ENCODE measurements at places on chromosomes 11 and 22.
A peak's percentile ranks its signal among the peaks of the same experiment; 100 is the strongest.

DNA sequence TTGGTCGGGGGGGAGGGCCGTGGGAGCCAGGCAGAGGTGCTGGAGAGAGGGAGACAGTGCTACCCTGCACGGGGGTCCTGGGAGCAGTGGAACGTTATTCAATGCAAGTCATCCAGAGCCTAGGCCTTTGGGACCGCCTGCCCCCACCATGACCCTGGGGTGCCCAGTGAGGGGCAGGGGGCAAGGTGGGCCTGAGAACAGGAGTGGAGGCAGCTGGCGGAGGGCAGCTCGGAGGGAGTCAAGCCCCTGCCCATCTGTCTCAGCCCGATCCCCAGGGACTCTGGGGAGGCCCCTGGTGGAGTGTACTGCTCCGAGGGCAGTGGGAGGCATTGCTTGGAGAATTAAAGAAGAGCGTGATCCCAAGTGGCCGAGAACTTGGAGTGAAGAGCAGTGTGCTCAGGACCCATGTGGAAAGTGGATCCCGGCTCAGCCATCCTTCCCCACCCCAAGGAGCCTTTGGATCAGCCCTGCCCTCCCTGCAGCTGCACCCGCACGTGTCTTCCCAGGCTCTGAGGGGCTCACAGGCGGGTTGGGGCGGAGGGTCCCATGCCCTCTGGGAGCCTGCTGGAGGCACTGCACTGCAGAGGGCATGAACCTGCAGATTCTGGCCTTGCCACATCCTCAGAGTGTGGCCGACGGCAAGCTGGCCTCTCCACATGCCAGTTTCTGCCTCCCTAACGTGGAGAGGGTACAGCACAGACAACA is 34.0 kb upstream of the SMIM38 start:
- no peak for ATAC-seq

- ATAC-seq = no peak
These were observed 2.8 kb upstream of the RPS19BP1 start for GRCh38 chr22:39535357-39535725.

GRCh38 chr11:86039094-86039493 is 29.8 kb downstream of the PICALM start:
- ATAC-seq = no peak

DNA sequence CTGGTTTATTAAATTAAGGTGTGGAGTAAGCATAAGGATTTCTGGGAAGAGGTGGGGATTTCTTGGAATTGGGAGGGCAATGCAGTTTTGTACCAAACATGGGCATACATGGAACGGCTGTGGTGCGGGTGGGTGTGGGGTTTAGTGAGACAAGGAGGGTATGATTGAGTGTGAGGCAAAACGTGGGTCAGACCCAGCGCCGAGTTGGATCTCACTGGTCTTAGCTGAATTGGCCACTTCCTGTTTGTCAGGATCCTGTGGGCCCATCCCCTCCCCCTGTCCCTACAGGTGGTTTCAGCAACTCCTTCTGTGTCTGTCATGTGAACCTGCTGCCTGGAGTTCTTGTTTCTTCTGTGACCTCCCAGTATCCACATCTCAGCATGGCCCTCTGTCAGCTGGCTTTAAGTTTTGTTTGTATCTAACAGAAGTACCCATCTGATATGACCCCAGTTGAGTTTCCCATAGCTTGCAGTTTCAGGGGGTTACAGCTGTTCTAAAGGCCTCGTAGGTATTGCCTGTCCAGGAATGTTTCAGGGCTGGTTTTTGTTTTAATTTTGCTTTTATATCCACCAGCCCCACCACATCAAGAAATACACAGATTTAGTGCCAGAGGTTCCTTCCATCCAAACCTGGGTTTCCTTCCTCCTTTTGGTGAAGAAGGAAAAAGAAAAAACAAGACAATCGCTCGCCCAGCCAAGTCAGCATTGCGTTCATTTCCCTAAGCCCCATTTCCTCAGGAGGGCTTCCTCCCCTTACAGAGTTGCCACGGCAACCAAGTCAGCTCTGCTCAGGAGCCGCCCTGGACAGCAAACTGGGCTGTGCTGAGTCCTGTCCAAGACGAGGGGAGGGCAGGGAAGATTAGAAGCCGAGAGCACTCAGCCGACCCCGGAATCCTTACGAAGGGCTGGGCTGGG is 6.0 kb downstream of the APOL1 start:
- peak; percentile 95 for ATAC-seq

DNA sequence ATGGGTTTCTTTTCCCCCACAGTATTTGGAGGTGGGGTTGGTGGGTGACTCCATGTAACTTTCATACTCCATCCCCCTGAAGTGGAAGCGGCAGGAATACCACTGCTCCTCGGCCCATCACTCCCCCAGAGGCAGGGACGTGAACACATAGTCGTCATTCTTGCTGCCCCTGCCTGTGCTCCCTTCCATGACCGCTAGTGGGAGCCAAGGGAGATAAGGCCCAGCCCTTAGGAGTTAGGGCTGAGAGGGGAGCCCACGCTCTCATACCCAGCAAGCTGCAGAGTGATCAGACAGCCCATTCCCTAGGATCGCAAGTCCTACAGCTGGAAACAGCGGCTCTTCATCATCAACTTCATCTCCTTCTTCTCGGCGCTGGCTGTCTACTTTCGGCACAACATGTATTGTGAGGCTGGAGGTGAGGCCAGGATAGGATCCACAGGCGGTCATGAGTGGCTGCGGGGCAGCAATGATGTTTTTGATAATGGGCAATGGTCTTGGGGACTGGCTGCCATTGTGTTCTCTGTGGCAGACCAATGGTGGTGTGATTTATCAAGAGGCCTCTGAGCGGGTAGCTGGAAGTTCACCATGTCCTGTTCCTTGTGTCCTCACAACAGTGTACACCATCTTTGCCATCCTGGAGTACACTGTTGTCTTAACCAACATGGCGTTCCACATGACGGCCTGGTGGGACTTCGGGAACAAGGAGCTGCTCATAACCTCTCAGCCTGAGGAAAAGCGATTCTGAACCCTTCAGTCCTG is 15.9 kb downstream of the RHOG start:
- ATAC-seq = peak; percentile 93

DNA sequence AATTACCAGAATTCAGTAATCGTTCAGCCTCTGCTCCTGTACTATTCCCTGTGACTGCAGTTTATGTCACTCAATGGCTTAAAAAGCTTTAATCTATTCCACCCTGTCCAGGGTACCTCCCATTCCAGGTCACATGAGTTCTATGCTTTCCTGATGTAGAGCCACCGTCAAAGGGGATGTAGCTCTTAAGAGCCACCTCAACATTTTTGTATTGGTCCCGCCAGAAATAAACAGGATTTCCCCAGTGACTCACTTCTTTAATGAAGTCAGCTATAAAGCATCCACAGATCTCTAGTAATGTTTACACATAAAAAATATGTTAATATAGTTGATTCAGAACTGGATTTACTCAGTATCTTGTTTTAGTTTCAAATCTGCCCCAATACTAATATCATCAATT is 1.3 kb upstream of the OR8D1 start:
- ATAC-seq = peak; percentile 57

- no peak for ATAC-seq
These were observed 63.5 kb downstream of the CSTPP1 start for GRCh38 chr11:47000033-47000432.

DNA sequence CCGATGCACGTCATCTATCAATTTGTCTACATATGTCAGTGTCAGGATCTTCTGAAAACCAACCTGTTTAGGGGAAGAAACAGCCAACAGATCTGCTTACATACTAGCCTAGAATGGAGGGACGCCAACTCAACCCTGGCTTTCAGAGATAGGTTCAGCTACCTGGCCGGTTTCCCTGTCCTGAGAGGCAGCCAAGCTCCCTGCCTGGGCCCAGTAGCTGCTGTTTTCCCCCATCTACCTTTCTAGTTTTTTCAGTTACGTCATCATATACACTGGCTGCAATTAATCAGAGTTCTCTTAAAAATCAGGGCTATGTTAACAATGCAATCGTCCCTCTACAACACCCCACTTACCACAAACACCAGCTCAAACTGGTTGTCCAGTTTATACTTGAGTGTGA is 1.0 kb downstream of the SRPRA start:
- ATAC-seq = no peak

DNA sequence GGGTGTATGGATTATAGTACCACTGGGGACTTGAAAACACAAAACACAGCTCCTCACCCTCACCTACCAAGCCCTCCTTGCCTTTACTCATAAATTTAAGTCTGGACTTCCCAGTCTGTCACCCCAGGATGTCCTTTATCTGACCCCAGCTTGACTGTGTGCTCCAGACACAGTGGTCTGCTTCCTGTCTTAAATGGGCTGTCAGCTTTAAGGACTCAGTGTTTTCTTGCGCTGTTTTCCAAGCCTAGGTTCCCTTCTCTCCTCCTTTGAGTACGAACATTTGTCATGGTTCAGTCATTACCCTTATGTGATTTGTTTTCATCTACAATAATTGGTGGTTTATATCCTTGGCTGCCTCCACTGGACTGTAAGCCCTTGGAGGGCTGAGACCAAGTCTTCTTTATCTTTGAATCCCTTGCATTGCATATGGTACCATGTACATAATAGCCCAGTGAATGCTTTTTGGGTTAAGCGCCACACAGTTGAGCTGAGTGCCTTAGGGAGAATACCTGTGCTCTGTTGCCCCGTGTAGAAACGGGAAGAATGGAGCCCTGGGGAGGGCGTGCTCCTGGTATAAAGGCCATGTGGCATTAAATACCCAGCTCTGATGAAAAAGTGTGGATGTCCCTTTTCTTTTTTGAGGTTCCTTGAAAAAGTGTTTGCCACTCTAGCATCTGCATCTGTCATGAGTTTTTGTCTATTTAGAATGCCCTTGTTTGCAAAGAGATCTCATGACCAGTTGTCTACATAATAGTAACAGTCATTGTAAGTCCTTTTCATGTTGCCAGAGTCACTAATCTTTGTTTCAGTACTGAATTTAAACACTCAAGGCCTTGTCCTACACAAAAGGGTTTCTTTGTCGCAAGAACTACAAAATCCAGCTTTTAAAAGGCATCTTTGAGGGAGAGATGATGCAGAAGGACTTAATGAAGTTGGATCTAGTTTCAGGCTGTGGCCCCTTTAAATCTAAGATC is 14.0 kb downstream of the PANX1 start:
- ATAC-seq = peak; percentile 78

DNA sequence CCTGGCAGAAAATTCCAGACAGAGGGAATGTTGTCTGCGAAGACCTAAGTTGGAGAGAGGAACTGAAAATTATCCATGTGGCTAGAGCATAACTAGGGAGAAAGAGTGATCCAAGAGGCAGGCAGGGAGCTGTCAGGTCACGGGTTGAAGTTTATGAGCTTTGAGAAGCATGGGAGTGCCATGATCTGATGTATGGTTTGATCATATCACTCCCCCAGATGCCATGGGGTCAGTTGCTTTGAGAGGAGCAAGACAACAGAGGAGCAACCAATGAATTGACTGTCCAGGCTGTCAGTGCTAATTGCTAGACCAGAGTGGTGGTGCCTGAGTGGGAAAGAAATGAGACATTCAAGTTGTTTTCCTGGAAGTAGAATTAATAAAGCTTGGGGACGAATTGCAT is 54.0 kb downstream of the CYB5R2 start:
- no peak for ATAC-seq

- no peak for ATAC-seq
These were observed 19.8 kb upstream of the TIMP3 start for GRCh38 chr22:32781695-32782094.

DNA sequence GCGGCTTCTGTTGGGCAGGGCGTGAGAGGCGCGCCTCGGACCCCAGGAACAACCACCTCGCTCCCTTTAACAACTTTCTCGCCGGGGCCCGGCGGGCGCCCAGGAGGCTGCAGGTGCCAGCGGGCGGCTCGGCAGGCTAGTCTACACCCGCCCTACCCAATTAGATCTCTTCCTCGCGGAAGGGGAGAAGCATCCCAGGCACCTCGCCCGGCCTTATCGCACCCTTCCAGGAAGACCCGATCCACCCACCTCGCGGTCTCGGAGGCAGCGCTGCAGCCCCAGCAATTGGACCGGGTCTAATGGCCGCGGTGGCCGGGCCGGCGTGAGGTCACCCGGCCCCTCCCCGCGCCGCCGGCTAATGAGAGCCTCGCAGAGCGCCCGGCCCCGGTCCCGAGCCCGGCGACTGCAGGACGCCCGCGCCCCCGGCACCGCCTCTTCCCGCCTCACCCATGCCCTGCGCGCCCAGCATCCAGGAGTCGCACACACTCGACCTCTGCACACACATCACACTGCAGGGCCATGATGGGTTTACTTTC is at the start of gene PLAAT3:
Gene PLAAT3 (minus strand): TSS at position 298 of the 536 bp plus-strand sequence. CDS start 419 bp downstream, outside the sequence.
- peak; percentile 85 for ATAC-seq

DNA sequence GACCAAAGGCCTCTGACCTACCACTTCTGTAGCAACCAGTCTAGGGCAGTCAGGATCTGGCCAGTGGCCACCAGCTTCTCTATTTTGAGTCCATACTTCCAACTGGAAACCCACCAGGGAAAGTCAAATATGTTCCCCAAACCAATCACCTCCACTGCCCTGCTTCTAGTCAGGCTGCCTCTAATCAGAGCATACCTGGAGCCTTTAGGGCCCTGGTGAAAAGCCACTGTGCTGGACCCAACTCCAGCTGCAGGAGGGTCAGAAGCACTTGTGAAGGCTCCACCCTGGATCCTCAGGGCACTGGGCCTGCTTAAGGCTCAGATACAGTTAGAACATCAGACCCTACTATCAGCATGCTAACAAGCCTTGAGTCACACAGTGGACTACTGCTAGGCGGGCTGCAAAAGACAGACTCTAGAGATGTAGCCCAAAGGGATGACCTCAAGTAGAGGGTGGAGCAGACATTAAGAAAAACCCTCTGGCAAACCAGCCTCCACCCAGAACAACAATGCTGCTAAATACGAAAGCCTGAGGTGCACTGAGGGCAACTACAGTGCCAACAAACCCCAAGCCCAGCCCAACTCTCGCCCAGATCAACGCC is 69.2 kb downstream of the DGCR2 start:
- peak; percentile 99 for ATAC-seq

GRCh38 chr11:103832762-103833161 is 203.7 kb upstream of the DDI1 start:
- ATAC-seq = no peak

DNA sequence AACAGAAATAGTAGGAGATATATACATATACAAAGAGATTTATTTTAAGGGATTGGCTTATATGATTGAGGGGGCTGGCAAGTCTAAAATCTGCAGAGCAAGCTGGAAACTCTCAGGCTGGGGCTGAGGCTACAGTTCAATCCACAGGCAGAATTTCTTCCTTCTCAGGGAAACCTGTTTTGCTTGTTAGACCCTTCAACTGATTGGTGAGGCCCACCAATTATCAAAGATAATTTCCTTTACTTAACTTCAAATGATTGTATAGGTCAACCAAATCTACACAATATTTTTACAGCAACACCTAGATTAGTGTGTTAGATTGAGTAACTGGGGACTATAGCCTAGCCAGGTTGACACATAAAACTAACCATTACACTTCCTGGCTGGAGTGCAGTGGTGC is 4.7 kb upstream of the PLEKHB1 start:
- no peak for ATAC-seq

GRCh38 chr11:13465909-13466371 is 2.9 kb upstream of the BTBD10 start:
- ATAC-seq = no peak

GRCh38 chr22:49925525-49926128 is 7.2 kb downstream of the CRELD2 start:
- no peak for ATAC-seq

GRCh38 chr11:57161351-57161750 is 20.4 kb upstream of the LRRC55 start:
- ATAC-seq = no peak

All from motor neuron (in vitro differentiated cells).